ENCODE measurements at places on chromosomes 13 and 19.

DNA sequence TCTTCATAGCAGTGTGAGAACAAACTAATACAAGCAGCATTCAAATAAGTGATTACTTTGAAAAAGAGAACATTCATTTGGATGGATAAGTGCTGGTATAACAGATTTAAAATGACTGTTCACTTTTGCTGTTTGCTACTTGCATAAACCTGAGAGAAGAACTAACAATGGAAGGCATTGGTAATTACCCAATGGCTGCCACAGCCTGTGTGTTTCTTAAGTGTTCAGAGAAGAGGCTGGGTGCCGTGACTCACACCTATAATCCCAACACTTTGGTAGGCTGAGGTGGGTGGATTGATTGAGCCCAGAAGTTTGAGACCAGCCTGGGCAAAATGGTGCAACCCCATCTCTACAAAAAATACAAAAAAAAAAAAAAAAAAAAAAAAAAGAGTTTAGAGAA is 4.9 kb upstream of the TEX26 start:
- no peak for DNase-seq

- no peak for DNase-seq
These were observed 6.8 kb upstream of the CCDC124 start for GRCh38 chr19:17926044-17926443.

- no peak for DNase-seq
These were observed 11.5 kb upstream of the CCNE1 start for GRCh38 chr19:29800100-29800825.

DNA sequence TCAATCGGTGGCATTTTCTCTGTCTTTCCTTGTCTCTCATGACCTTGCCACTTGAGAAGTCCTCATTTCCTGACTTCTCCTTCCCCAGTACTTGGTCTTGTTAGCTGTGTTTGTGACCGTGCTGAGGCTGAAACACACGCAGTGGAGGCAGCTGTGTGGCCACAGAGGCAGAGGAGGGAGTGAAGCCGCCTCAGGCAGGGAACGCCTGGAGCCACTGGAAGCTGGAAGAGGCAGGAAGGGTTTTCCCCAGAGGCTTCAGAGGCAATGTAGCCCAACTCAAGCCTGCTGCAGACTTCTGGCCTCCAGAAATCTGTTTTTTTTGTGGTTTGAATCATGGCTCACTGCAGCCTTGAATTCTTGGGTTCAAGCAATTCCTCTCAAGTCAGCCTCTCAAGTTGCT is 29.2 kb upstream of the ARGLU1 start:
- no peak for DNase-seq

- peak; percentile 65 for DNase-seq
These were observed 5.6 kb upstream of the SYDE1 start for GRCh38 chr19:15101479-15102082.

DNA sequence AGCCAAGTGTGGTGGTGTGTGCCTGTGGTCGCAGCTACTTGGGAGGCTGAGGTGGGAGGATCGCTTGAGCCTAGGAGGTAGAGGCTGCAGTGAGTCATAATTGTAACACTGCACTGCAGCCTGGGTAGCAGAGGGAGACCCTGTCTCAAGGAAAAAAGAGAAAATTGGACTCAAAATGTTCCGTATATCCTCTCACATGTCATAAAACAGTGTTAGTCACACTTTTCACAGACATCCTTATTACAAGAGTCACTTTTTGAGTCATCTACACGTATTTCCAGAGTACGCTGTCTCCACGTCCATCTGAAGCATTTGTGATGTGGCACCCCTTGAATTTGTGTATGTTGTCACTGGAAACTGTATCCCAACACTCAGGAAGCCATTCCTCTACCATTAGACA is 133.0 kb downstream of the SIPA1L3 start:
- peak; percentile 98 for DNase-seq

DNA sequence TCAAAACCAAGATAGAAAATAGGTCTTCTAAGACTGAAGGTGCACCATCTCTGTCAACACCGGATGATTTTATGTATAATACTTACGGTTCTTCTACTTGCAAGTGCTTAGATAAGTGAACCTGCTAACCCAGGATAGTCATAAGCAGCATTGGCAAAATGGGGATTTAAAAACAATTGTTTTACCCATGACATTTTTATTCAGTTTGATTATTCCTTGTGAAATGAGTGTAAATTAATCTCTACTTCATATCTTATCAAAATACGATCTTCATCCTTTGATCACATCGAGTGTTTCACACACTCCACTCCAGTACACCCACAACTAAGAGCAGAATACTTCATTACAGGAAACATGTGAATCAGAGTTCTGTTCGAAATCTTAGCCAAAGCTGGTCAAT is 23.0 kb upstream of the MTRF1 start:
- no peak for DNase-seq

DNA sequence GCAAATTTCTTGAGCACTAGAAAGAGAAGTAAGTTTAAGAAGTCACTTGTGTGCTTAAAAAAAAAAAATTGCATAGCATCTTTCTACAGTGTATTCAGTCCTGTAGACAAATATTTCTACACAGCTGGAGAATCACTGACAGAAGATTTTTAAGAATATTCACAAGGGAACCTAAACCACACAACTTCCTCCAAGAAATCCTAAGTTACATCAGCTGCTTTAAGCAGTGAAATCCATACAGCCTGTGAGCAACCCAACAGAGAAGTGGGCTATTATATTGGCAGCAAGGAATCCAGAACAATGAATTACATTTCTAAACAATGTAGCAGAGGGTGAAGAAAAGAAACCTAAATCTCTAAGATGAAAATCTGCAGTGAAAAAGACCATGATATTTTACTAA is 1.5 kb downstream of the DOCK9 start:
- DNase-seq: peak; percentile 67

DNA sequence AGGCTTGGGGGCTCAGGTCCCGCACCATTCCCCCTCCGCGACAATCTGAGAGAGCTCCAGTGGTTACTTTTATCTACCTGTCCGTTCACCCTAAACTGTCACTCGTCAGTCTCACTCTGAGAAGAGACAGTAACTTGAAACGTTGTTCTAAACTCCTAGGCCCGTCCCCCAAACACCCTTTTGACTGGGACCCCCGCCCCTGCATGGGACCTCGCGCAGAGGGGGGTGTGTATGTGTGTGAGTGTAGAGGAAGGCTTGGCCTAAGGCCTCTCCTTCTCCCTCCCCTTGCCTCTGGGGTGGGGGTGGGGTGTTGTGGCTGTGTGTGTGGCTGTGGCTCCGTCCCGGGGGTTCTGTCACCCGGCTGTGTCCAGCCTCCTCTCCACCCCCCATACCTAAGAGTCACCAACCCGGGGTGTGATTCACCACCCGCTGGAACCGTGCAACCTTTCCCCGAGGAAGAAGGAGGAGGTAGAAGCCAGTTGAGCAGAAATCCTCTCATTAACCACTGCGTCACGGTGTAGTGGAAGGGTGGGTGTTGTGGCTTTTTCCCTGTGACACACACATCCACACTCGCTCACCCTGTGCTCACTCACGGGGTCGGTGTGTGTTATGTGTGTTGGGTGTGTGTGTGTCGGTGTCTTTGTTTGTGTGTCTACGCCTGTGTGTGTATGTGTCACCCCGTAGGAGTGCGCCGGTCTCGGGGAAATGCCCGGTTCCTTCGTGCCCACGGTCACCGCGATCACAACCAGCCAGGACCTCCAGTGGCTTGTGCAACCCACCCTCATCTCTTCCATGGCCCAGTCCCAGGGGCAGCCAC is 2.4 kb downstream of the FOSB start:
- DNase-seq: peak; percentile 74

DNA sequence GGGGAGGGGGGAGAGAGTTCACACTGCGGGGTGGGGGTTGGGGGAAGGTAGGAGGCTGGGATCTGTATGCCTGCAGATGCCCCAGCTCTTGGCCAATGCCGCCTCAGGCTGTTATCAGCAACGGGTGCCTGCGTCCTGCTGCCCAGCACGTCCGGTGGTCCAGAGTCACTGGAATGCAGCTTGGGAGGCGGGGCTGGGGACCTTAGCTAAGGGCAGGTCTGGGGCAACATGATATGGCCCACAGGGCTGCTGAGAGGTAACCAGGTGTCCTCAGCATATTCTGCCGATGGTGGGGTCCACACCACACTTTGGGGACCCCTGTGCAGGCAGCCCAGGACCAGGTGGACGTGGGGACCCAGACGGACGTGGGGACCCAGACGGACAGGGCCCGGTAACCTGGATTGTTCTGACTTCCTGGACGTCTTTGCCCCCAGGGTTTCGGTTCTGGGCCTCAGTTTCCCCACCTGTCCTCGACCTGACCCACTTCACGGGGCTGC is 668 bp upstream of the ARHGAP45 start:
- no peak for DNase-seq

- DNase-seq: no peak
These were observed 12.1 kb downstream of the IQCN start for GRCh38 chr19:18262144-18262543.

Data from EH (cell line).